ENCODE measurements at places on chromosomes 16 and 17.

DNA sequence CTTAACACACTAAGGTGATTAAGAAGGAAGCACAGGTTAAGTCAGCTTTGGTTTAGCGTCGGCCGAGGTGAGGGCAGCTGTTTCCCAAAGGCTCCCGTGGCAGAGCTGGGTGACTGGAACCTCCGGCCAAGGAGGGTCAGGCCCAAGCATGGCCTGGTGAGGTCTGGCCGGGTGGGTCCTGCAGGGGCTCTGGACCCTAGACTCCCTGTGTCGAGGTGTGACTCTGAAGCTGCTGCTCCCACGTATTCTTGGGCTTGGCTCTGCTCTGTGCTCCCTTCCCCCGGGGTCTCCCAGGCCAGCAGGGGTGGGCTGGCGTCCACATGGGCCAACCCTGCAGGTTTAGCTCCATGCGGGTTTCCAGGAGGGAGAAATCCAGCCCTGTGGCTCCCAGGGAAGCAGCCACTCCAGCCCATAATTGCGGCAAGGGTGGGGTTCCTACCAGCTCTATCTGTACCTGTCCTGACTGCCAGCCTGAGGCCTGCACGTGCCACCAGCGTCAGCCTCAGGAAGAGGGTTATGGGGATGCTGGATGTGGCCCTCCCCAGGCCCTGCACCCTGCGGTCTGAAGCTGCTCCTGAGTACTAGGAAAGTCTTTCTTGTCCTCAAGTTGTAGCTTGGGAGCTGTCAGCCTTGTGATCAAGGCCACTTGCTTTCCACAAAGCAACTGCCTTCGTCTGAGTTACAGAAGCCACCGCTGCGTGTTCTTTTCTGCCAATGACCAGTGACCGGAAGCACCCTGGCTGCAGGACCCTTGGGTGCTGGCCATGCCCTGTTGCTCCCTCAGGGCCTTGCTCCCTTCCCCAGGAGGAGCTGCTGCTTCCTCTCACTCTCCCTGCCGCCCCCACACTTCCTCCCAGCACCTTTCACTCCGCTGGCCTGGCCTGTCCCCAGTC lies 4.8 kb downstream of the CDK5R1 start:
- no peak for DNase-seq

GRCh38 chr17:16814439-16814838 lies 124.4 kb downstream of the CCDC144A start:
- DNase-seq: no peak

GRCh38 chr17:81966343-81967243 lies 5.6 kb upstream of the NOTUM start:
- DNase-seq: no peak

- no peak for DNase-seq
These were observed 10.9 kb downstream of the COPS3 start for GRCh38 chr17:17269926-17270773.

DNA sequence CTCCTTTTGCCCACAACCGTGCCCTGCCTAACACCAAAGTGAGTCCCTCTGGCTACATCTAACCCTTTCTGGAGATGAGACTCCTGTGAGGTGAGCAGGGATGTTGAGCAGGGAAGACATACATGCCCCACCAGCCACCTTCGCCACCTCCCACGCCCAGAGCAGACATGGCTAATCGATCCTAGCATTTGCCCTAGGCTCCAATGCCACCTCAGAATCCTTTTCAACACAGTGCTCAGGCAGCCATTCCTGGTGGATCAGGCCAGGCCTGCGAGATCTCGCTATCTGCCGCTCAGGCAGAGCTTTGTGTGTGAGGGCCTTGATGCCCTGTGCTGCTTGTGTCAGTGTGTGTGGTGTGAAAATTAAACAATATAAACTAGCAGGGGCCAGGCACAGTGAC lies 21.0 kb downstream of the SCGB1C2 start:
- DNase-seq: no peak

Data from fibroblast of the aortic adventitia (primary cell).